ENCODE measurements at places on chromosomes 13 and 19.

DNA sequence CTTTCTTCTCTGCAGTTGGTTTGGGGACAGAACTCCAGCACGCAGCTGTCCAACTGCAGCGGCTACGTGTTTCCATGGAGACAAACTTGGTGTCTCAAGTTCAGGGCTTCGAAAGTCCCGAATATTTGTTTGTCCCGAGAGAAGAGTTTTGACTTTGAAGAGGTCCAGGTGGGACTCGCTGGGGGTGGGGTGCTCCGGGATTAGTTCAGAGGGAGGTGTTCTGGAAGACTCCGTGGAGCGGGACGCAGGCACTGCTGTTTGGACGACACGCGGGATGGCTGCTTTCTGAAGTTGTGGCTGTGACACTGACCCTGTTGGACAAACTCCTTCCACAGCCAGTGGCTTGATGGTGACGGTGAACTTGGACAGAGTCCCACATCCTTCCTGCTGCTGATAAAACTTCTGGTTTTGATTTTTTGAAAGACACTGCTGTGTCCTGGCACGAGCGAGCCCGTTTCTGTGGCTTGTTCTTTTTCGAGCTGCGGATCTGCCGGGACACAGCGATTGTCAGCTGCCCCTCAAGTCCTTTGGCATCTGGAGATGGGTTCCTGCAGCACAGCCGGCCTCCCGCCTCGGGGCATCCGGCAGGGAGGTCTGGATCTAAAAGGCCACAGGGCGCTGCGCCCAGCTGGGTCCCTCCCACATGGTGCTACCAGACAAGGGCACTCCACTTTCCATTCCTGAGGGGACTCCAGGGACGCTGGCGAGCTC lies 15.9 kb upstream of the RANBP3 start:
- peak; percentile 75 for DNase-seq

- DNase-seq, result no peak
Observed at GRCh38 chr13:48590141-48590901, 57.4 kb upstream of the RCBTB2 start.

- DNase-seq, result peak; percentile 55
Observed at GRCh38 chr19:51702103-51702824, 9.1 kb downstream of the SPACA6 start.

DNA sequence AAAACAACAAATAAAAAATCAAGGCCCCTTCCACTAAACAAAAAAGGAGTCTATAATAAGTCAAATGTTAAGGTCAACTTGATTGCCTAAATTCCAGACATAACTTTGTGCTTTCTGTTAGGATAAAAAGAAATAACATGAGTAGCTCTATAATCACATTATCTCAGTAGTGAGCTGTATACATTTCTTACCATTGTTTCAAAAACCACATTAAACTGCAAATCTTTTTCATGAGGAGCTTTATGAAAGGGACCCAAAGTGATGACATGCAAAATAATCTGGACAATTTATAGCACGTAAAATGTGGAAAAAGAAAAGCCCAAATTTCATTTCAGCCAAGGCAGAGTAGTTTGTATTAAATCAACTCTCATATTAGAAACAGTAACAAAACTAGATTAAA lies 269.2 kb downstream of the KLF12 start:
- DNase-seq, result no peak

Measured in renal pelvis (tissue), 12 donors.